NCI-H1417 treated with DMSO at 0.1 percent for 48 hours (cell line): ENCODE measurements at places on chromosomes 4 and X.

DNA sequence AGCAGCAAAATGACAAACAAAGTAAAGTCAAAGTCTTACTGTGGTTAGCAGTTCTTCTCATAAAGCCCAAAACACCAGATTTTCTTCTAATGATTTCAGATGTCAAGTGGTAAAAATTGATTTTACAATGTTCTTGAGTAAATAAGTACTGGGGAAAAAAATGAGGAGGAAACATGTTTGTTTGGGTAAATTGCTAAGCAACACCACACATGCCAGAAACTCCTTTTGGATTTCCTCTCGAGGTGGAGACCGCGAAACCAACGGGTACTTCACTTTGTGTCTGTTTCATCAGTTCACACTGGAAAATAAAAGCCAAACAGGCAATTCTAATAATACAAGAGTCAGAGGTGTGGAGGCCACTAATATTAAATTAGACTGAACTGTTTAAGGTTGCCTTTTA, 4.6 kb upstream of the PKD2 start:
- DNase-seq: no peak

GRCh38 chr4:113823291-113823659, 61.7 kb upstream of the CAMK2D start:
- no peak for DNase-seq

GRCh38 chr4:93809773-93810172, 18.8 kb upstream of the ATOH1 start:
- DNase-seq: no peak

DNA sequence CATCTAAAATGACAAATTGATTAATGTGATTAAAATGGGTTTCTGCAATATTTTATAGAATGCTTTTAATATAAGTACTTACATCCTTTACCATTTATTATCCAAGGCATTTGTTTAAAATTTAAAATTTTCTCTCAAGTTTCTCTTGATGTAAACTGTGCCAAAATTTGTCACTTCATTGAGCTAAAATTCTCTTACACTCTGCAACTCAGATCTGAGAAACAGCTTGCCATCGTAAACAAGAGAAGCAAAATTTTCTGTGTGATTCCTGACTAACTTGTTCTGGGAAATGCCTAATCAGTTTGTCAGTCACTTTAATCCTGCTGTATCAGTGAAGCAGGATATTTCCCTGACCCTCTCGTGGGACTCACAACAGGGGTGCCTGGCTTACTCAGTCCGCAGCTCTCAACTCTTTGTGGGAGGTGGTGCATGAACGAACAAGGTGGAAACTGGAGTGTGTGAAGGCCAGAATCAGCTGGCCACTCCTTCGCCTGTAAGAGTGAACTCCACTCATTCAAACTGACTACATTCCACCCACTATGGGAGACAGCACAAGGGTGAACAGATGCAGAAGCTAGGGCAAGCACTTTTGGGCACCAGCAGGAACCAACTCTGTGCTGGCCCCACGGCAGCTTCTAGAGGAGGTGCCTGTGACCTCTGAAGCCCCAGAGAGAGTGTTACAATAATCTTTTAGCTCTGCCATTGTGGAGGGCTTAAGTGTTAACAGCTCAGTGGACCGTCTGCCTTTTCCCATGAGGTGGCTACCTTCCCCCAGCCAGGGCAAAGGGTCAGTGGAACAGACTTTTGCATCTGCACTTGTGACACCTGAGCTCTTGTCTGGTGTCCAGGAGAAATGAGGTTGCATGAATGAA, 349.4 kb downstream of the FAT4 start:
- DNase-seq: no peak

DNA sequence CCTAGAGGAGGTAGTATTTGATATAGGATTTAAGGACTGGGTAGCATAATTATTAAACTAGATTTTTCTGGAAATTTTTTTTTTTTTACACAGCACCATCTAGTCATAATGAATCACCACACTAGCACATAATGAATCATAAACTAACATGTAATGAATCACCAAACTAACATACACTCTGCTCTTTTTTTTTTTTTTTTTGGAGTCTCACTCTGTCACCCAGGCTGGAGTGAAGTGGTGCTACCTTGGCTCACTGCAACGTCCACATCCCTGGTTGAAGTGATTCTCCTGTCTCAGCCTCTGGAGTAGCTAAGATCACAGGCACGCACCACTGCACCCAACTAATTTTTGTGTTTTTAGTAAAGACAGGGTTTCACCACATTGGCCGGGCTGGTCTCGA, 92.5 kb downstream of the FAM13A start:
- DNase-seq: no peak

DNA sequence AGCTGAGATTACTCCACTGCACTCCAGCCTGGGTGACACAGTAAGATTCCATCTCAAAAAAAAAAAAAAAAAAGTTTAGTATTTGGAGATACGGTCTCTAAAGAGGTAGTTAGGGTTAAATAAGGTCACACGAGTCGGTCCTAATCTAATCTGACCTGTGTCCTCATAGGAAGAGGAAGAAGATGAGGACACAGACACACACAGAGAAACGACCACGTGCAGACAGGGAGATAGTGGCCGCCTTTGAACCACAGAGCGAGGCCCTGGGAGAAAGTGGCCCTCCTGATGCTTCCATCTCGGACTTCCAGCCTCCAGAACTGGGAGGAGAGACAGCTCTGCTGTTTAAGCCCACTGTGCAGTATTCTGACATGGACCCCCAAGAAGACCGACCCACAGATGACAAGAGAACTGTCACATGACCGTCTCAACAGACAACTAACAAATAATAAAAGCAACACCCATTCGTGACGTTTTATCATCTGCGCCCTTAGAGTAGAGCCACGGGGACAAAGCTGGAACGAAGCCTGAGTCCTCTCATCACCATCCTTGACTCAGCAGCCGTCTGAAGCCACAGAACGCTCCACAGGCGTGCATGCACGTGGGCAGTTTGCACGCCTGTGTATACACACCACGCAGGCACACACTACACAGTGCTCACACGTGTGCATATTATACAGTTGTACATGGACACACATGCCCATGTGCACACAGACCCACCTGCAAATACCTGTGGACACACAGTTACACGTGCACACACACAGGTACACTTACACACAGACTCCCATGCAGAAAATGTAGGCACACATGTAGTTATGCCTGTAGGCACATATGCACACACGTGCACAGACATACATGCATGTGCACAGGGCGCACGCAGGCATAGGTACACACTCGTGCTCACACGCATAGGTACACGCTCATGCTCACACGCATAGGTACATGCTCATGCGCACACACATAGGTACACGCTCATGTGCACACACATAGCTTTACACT, 51.7 kb downstream of the FAM53A start:
- no peak for DNase-seq

- no peak for DNase-seq
These were observed 72.0 kb downstream of the FRMPD4 start for GRCh38 chrX:12210196-12210815.

DNA sequence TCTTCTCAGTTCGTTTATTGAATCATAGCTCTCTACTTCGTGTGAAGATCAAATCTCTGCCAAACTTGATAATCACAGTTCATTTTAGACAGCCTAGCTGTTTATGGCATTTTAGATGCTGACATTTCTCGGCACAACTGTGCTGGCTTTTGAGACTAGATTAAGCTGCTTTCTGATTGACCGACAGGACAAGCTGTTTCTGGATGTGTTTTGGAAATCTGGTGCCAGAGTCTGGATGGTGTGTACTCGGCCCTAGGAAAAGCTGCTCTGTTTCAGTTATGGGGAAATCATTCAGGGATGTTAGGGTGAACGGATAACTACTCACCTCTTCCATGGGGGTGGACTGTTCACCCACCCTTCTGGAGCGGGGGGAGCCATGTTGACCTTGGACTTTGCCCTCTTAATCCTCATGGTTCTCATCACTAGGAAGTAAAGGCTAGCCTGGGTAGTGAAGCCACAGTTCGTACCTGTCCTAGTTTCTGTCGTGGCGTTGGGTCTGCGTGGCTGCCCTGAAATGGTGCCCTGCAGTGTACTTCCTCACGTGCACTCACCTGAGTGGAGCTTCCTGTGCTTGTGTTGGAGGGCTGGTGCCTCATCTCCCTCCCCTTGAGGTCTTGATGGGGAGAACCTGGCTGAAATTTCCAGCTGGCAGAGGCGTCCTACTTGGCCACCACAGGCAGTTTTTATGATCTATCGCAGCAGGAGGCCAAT, 13.7 kb upstream of the WDR1 start:
- no peak for DNase-seq

DNA sequence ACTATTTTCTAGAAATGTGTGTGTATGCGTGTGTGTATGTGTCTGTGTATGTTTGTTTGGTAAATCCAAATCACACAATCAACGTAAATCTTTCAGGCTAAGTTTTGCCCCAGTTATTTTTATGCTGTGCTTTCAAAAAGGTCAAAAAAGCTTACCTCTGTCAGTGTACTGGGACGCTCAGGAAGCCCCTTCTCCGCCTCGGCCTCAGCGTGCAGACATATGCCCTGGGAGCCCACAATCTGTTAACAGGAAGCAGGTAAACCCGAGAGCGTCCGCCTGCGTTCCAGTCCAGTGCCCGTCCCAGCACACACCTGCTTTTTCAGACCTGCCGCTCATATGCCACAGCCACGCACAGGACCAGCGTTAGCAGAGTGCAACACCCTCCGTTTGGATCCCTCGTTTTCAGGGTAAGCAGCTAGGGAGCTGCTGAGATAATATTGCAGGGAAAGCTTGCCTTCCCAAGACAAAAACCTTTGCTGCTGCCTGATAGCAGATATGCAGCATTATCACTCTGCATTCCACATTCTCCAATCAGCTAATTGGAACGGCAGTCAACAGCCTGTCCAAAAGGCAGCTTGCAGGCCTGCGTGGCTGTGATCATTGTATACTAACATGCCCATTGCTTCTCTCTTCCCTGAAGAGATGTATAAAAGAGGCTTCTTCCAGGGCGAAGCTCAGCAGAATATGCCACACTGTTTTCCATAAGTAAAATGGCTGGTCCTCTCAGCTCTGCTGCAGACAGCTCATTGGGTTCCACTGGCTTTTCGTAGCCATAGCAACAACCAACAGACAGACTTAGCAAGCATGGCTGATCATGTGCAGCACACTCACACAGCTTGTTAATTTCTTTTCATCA, at the start of gene SORBS2:
TSS of gene SORBS2 (minus strand) at position 686 of the 856 bp plus-strand sequence. CDS start 121,623 bp downstream, outside the sequence.
- no peak for DNase-seq

GRCh38 chrX:110004731-110005369, 1.9 kb downstream of the TMEM164 start:
- DNase-seq: no peak
